Chondrocyte (in vitro differentiated cells): ENCODE measurements at places on chromosomes 5 and 9. TPM values are rescaled to one million over a fixed set of nuclear protein-coding genes. Genes with fewer than 3 reads are reported as not detected.

UBLCP1 gene
- 31.7 to 35.5 TPM (median 33.2 TPM) in 3 replicates for total RNA-seq

ITGA1 gene
- 228 to 346 TPM (median 340 TPM) in 3 replicates for total RNA-seq

DNA sequence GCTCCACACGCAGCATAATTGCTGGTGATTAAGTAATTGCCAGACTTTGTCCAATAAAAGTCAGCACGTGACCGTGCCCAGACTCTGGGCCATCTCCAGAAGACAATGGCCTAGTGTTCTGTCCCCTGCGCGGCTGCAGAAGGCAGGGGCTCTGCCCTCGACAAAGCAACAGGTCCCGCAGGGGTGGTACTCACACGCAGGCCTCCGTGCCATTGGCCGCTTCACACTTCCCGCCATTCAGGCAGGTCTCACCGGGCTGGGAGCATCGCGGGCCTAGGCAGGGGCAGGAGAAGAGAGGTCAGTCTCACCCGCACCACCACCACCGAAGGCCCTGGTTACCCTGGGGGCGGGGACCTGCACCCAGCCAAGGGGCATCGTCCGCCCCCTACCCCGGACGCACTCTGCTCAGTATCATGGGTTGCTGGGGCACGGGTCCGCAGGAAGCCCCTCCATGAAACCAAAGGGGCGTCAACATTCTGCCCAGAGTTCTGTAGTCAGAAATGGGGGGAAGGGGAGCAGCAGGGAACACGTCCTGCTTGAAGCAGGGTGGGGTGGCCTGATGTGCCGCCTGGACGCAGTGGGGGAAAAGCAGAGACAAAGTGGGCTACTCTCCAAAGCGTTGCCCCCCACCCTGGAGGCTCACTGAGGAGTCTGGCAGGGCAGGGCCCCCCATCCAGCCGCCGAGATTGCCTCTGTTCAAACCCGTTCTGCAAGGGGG is 1.9 kb downstream of the NOTCH1 start:
- H3K36me3 ChIP-seq, result peaks cover 2% of the 10 kb centered on the region
- DNase-seq, result no peak
- no peaks in the 10 kb centered on the region for H3K27me3 ChIP-seq
- peaks cover 22% of the 10 kb centered on the region for H3K4me1 ChIP-seq

GRCh38 chr5:11898-12297 is 80.1 kb upstream of the PLEKHG4B start:
- H3K4me1 ChIP-seq, result peaks cover 13% of the 10 kb centered on the region
- H3K27me3 ChIP-seq, result peaks cover 3% of the 10 kb centered on the region
- no peaks in the 10 kb centered on the region for H3K36me3 ChIP-seq
- no peak overlapping the region for H3K4me3 ChIP-seq
- no peak overlapping the region for H3K27ac ChIP-seq
- no peak for DNase-seq
